ENCODE measurements at places on chromosomes 1 and 21.

GRCh38 chr21:18764720-18765119 lies 361.1 kb upstream of the TMPRSS15 start:
- DNase-seq, result no peak

- peak; percentile 91 for DNase-seq
Measured at GRCh38 chr1:1906185-1907097, 8.6 kb upstream of the CALML6 start.

GRCh38 chr1:12208764-12209494 lies 20.9 kb upstream of the VPS13D start:
- DNase-seq, result peak; percentile 82

DNA sequence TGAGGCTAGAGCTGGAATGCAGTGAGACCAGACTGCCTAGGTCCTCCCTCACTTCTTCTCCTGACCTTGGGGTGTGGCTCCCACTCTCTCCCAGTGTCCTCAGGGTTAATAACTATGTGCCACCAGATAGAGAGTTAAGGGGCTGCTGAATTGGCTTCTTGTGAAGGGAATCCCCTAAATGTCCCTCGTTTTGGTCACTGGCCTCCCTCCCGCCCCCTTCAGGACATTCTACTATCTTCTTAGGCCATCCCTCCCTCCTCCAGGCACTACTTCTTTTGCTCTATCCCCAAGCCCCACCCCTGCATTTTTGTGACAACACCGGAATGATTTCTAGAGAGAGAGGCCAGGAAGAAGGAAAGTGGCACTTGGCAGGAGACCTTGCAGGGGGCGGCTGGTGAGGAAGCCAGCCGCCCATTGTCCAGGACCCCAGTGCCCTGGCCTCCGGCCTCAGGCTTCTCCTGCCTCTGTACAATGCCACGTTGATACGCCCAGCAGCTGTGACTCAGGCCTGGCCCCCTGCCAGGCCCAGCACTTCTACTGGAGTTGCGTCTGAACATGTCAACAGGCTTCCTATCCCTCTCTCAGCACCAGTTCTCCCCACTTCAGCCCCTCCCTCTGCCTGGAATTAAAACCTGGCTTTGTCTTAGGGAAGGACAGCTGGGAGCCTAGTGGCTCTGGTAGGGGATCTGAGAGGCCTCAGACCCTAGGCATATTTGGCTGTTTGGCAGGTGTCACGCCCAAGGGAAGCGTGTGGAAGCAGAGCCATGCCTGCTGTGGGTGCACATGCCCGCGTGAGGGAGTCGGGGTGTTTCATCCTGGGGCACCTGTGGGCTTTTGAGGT lies 9.1 kb downstream of the LMNA start:
- peak; percentile 66 for DNase-seq

- no peak for DNase-seq
Measured at GRCh38 chr1:30908696-30909364, at the start of gene SDC3. TSS of gene SDC3 (minus strand) at chr1:30908758. CDS start at chr1:30908586, 172 bp downstream.

DNA sequence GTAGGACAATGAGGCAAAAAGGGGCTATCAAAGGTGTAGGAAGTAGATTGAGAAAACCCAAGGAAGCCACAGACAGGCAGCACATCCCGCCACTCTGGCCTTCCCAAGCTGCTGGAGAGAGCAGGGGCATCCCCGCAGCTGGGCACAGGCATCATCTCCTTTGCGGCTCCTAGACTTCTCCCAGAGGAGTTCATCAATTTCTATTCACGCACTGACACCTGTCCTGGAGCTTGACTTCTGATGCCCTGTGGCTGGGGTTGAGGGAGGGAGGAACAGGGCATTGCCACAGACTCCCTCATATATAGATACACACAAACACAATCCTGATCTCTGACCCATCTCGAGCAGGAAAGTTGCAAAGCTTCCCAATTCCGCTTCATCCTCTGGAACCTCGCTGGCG lies 1.9 kb upstream of the TFAP2E start:
- no peak for DNase-seq

GRCh38 chr1:7225711-7226505 lies 440.7 kb downstream of the CAMTA1 start:
- no peak for DNase-seq

- DNase-seq, result no peak
Measured at GRCh38 chr21:26491663-26492062, 81.4 kb downstream of the CYYR1 start.

- no peak for DNase-seq
Measured at GRCh38 chr21:46188226-46189212, 4.3 kb upstream of the SPATC1L start.

GRCh38 chr1:53739109-53739681 lies at the start of gene GLIS1:
TSS of gene GLIS1 (minus strand) at chr1:53739164. CDS start at chr1:53738064, 1,100 bp downstream.
- DNase-seq, result peak; percentile 74

DNA sequence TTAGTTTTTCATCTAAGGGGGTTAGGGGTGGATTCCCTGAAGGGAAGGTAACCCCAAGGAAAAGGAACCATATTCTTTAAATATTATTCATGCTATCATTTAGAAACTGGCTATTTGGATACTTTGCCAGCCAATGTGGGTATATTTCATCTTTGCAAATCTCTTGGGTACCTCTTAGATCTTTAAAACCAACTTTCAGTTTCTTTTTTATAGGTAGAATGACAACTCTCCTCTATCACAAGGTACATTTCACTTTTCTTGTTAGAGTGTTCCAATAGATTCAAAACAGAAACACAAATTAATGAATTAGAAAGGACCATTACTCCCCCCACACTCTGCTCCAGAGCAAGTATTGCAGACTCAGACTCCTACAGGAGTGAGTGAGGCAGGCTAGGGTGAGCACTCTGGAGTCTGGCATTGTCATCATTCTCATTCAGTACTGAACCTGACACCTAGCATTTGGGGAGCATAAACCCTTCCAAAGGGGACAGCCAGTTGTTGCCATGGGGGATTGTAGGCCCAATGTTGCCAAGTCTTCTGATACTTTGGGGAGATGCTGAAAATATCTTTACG lies 43.0 kb downstream of the MACO1 start:
- no peak for DNase-seq

- DNase-seq, result no peak
Measured at GRCh38 chr1:96281491-96281890, 440.1 kb upstream of the PTBP2 start.

GRCh38 chr1:182195733-182196132 lies 134.2 kb upstream of the ZNF648 start:
- no peak for DNase-seq

DNA sequence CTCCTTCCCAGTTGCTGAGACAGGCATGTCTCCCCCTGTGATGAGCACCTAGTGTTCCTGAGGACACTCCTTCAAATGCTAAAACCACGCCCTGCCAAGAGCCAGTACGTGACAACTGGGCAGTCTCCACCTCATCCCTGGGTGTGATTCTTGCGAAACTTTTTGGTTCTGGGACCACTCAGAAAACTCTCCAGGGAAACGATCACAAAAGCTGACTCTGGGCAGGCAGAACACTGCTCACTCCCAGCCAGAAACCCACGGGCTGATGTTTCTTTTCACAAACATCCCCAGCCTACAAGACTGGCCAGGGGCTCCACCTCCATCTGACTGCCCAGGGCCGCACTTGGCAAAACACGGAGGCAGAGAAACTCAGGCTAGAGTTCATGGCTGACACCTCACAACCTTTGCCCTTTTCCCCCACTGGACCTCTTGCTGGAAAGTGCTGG lies 24.4 kb downstream of the DHRS3 start:
- DNase-seq, result no peak

GRCh38 chr1:209416039-209416438 lies 167.5 kb upstream of the CAMK1G start:
- DNase-seq, result no peak

GRCh38 chr1:215878843-215879242 lies 311.7 kb downstream of the KCTD3 start:
- DNase-seq, result no peak

- DNase-seq, result peak; percentile 72
Measured at GRCh38 chr1:9922342-9922741, 12.3 kb upstream of the CTNNBIP1 start.

DNA sequence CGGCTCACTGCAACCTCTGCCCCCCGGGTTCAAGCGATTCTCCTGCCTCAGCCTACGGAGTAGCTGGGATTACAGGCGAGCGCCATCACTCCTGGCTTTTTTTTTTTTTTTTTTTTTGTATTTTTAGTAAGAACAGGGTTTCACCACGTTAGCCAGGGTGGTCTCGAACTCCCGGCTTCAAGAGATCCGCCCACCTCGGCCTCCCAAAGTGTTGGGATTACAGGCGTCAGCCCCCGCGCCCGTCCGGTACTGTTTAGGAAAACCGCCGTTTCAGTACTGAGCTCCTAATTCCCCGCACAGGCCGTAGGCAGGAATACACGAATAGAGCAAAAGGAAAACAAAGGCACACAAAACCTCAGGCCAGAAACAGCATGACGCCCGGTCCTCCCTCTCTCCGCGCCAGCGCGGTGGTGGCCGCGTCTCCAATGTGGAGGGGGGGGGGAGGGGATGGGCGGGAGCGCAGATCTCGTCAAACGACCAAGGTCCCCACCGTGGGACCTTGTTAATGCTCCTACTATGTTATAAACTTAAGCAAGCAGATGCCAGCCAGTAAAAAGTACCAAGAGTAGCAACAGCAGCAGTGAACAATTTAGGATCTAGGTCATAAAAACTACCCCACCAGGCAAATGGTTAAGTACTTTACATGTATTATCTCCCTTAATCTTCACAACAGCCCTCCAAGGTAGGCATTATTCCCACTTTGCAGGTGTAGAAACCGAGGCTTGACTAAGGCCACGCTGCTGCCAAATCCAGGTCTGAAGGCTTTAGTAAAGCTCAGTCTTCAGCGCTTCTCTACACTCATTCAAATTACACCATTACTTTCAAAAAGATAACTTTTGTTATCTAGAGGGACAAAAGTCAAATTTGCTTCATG lies 648 bp upstream of the ADAR start:
- peak; percentile 67 for DNase-seq

GRCh38 chr1:20846461-20847374 lies 59.6 kb upstream of the HP1BP3 start:
- no peak for DNase-seq

DNA sequence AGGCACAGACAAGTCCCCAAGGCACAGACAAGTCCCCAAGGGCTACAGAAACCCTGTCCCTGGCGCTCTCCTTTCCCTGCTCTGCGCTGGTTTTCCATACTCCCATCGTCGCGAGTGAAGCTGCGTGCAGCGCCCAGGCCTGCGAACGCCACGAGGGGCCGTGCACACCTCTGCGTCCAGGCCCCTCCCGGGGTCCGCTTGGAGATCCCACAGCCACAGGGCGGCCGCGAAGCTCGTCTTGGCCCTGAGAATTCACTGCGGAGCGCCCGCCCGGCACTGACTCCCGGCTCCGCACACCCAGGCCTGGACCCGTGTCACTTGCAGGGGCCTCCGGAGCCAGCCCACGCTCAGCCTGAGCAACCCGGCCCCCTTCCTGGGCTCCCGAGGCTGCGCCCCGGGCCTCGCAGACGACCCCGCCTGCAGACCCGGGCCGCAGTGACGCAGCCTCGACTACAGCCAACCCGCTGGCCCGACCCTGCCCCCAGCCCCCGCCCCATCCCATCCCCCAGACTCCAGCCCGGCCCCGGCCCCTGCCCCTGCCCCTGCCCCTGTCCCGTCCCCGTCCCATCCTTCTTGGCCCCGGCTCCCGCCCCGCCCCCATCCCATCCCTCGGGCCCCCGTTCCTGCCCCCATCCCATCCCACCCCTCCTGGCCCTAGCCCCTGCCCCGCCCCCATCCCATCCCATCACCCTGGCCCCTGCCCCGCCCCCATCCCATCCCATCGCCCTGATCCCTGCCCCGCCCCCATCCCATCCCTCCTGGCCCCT lies 841 bp downstream of the POFUT2 start:
- no peak for DNase-seq

GRCh38 chr1:19395678-19396192 lies 83.6 kb downstream of the SLC66A1 start:
- DNase-seq, result no peak

DNA sequence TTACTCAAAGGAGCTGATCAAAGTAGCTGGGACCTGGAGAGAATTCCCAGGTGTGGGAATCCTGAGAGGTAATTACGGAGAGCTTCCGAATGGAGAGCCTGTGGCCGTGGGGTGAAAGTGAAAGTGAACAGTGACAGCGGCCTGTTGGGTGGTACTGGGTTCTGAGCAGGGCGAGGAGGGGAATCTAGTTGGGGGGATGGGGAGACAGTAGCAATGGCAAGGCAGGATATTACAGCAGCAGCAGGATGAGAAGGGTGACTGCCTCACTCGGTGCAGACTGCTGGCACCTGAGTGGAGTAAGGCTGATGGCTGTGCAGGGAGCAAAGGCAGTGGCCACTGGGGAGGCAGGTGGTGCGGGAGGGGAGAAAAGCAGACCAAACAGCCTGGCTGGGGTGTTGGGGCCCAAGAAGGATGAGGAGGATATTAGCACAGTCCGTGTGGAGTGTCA lies 70.3 kb upstream of the PRDX6 start:
- no peak for DNase-seq

DNA sequence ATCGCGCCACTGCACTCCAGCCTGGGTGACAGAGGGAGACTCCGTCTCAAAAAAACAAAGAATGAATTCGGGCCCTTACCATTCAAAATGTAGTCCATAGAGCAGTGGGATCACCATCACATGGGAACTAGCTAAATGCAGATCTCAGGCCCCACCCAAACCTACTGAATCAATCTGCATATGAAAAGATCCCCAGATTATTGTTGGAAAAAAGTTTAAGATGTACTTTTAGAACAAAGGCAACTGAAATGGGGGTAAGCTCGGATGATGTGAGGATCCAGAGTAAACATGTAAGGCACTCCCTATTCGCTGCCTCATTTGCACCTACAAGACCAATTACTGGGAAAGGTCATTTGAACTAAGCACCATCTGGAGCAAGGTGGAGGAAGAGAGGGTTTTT lies 803 bp upstream of the FLAD1 start:
- DNase-seq, result no peak

- no peak for DNase-seq
Measured at GRCh38 chr1:243280571-243281129, 24.8 kb downstream of the SDCCAG8 start.

DNA sequence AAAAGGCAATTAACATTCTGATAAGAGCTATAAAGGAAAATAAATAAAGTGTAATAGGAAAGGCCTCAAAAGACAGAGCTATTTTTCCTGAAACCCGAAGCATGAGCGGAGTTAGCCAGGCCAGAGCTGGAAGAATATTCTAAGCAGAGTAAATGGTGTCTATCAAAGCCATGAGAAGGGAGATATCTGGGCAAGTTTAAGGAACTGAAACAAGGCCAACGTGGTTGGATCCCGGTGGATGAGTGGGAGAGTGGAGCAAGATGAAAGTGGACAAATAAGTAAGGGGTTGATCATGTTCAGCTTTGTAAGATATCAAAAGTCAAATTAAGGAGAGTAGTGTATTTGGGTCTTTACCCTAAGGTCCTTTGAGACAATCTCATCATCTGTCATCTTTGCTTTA lies 234.0 kb downstream of the TM2D1 start:
- DNase-seq, result no peak

DNA sequence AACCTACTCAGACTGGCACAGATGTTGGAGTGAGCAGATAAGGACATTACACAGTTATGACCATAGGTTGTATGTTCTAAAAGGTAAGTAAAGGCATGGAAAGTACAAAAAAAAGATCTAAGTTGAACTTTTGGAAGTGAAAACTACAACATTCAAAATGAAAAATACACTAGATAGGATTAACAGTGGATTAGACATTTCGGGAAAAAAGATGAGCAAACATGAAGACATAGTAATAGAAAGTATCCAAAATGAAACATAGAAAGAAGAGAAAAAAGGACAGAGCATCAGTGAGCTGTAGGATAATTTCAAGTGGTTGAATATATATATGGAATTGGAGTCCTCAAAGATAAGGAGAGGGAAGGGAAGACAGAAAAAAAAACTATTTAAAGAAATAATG lies 34.0 kb upstream of the CR2 start:
- no peak for DNase-seq

Data from G401 (cell line).